A375 (cell line): ENCODE measurements at places on chromosomes 5 and 9. TPM values are rescaled to one million over a fixed set of nuclear protein-coding genes. Genes with fewer than 3 reads are reported as not detected.

The DIRAS2 gene
- total RNA-seq, result not detected in 2 replicates

The ZDHHC11 gene
- 15.5 and 16.0 TPM in 2 replicates for total RNA-seq

The FOXD4L5 gene
- 0.15 TPM in 1 of 2 replicates, not detected in the other for total RNA-seq

The IL31RA gene
- total RNA-seq, result 3.9 and 5.0 TPM in 2 replicates
